Fibroblast of lung (primary cell): ENCODE measurements at places on chromosomes 2 and 18.

GRCh38 chr18:49510393-49511115 is 23.5 kb upstream of the C18orf32 start:
- peak; percentile 64 for DNase-seq

GRCh38 chr2:170814533-170815230 is 2.0 kb upstream of the GAD1 start:
- DNase-seq = no peak

GRCh38 chr2:179262077-179262660 is 2.5 kb downstream of the SESTD1 start:
- peak; percentile 22 for DNase-seq

- peak; percentile 61 for DNase-seq
Measured at GRCh38 chr2:67560771-67561456, 163.8 kb downstream of the ETAA1 start.

DNA sequence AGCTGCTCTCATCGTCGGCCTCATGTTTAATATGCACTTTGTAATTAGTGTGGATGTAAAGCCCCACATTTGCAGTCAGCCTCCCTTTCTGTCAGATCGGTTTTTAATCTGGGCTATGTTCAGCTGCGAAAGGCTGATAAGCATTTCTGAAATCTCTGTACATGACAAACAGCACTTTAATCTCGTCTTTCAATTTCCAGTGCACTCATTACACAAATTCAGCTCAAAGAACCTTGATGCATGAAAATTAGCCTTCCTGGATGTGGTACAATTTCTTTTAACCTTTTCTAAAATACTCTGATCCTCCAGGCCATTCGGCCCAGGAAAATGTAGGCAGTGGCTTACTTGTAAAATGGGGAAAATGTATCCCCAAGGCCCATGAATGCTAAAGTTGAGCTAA is 265.1 kb downstream of the RND3 start:
- DNase-seq = no peak

DNA sequence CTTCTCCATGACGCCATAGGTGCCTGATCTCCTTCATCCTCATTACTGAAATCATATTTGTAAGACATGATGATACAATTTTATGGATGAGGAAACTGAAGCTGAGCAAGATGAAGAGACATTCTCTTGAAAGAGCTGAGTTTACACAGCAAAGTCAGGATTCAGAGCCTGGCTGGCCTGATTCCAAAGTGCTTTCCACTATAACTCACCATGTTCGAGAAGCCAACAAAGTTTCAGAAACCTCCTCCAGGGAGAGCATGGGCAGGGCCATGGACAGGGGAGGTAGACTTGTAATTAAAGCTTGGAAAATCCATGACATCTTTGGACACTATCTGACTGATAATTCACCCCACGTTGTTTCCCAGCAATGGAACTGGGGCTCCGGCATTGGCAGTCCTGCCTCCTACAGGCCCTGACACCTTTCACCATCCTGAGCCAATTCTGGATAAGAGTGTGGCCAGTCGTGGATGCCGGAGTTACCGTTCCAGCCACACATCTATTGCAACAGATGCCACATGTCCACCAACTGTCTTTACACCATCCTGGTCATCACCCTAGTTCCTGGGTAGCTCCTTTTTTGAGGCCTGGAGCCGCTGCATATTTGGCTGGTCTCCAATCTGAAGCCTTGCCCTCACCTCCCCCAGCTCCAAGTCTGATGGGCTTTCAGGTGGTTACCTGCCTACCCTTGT is 85.0 kb upstream of the PPP1CB start:
- DNase-seq = no peak

DNA sequence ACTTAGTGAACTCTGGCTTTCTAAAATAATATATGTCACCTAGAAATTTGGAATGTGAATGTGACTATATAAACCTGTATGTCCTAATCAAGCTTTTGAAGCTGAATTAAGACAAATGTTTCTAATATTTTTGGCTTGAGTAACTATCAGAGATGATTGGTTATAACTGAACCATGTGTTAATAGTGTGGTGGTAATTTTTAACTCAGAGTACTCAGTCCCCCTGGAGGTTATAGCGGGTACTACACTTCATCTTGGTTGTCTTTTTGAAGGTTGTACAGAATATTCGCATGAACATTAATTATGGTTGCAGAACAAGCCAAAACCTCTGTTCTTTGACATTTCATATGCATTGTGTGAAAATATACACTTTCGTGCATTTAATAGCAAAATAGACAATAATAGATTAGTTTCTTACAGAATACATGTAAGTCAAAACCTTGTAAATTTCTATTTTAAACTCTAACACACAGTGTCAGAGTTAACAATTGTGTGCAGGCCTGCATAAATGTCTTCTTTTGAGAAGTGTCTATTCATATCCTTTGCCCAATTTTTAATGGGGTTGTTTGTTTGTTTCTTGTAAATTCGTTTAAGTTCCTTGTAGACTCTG is 86.0 kb downstream of the OSBPL6 start:
- peak; percentile 45 for DNase-seq

- DNase-seq = no peak
Measured at GRCh38 chr18:49537232-49537896, 24.5 kb upstream of the LIPG start.

DNA sequence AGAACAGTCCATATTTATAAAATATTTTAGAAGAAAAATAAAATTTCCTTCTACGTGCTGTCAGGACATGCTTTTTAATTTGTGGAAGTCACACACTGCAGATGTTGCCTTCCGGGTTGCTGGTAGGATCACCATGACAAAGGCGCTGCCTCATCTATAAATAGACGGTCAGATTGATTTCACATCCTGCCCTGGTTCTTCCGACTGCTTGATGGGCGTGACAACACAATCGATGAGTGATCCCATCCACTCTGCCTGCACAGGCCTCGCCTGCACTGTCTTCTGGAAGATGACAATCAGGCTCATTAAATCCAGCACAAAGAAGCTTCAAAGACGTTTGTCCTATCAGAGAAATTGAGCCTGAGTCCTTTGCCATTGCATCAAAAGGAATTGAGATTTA is 318.9 kb upstream of the TRIB2 start:
- no peak for DNase-seq

DNA sequence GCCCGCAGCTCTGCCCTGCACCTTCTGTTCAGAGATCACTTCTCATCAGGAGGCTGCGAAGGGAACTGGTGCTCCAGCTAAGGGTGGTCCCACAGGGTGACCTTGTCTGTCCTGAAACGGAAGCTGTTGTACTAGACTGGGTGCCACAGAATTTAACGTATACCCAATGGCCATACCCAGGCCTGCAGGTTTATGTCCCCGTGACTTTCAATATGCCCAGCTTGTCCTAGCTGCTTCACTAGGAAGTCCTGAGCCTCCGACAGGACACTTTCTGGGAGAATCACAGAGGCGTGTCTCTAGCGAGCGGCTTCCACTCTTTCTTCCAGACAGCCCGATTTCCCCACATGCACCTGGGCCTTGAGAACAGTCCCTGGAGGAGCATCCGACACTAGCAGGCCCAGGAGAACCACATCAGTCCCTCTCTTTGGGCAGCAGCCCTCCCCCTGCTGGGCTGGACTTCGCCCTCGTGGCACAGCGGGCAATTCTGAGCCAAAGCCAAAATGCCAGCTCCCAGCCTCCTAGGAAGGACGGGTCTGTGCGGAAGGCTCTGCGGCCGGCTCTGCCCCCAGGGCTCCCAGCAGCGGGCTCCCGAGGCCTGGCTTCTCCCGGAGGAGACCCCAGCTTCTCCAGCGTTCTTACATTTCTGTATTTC is 91.9 kb upstream of the OTOS start:
- no peak for DNase-seq

- DNase-seq = no peak
Measured at GRCh38 chr2:107811411-107811810, 15.3 kb upstream of the RGPD4 start.

DNA sequence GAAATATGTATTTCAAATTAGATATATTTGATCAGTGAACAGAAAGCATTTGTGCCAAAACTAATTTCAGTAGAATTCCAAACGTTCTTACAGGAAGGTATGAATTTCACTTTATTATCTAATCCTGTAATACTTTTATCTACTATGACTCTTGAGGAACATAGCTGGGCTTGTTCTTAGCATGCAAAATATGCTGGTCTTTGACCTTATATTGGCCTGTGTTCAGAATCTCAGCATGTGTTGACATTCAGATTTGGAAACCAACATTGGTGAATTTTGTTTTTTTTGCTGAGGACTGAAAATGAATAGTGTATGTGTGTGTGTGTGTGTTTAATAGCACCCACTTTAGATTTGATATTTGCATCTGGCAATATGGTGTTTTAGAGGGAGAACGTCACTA is 112.2 kb downstream of the MEIS1 start:
- DNase-seq = peak; percentile 48

DNA sequence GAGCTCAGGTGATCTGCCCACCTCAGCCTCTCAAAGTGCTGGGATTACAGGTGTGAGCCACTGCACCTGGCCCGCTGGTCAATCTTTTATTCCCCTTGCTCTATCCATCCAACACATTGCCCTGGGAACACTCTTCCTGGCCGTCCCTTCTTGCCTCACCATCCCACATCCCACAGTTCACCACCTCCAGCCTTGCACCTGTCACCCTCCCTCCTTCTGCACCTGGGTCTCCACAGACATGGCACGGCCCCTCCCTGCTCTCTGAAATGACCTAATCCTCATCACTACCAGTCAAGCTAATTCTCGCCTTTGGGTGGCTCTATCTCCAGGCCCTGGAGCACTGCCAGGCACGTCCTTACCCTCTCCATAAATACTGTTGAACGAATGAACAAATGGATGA is 116.9 kb upstream of the TEX51 start:
- DNase-seq = no peak

- DNase-seq = no peak
Measured at GRCh38 chr2:236047886-236048540, 120.2 kb downstream of the GBX2 start.

DNA sequence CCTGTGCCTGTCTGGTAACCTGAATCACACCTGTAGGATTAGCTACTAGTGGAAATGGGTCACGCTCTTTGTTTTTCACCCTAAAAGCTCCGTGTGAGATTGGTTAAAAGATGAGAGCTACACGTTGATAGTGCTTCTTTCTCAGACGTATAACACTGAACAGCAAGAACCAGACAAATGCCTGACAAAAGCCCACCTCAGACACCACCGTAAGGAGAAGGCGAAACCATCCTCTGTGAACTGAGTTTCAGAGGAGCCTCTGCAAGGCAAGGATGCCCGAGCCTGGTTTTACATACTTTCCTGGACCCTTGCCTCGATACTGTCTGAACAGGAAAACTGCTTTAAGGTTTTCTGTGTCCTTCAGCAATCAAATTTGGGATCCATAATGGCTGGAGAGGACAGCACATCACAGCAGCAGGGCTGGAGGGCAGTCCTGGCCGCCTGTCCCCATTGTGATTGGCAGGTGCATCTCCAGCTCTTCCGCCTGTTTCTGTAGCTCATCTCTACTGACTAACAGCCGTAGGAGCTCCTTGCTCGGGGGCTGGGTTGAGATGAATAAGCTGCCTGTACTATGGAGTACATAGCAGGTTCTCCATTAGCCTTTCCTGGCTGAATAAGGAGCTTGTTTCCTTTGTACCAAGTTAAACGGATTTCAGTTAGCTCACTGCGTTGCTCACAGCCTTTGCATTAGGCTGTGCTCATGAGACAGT is 155.5 kb downstream of the MYT1L start:
- DNase-seq = no peak

- DNase-seq = no peak
Measured at GRCh38 chr2:181578829-181579228, 78.1 kb downstream of the CERKL start.

DNA sequence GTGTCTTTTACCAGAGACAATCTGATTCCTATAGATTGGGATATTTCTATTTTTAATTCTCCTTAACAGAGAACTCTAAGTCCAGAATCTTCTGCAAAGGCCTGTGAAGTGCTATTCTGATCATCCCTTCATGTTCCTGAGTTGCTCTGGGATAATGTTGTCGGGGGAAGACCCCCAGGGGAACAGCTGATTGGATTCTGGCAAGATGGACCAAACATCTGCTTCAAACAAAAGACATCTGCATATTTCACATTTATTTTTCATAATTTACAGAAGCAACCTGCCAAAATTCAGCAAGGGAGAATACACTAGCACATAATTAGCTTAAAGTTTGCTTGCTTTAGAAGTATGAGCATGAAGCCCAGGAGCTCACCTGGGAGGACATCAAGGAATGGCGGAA is 116.0 kb upstream of the ETAA1 start:
- no peak for DNase-seq

DNA sequence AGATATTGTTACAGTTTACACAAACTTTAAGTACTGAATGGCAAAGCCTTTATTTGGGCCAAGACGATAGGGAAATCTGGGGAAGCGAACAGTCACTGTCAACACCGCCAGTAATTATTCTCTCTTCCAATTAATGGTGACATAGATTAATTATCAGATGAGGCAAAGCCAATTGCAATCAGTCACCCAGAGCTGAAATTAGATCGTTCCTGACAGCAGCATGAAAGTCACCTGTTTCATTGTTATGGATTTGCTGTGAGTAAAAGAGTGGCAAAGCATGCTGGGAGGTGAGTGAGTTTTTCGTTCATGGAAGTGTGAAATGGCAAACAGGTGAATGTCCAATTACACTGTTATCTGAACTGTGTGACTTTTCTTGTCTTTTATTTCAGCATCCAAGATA is 164.8 kb upstream of the KLHL14 start:
- DNase-seq = no peak

- DNase-seq = no peak
Measured at GRCh38 chr2:218360453-218360852, 3.8 kb downstream of the CATIP start.

DNA sequence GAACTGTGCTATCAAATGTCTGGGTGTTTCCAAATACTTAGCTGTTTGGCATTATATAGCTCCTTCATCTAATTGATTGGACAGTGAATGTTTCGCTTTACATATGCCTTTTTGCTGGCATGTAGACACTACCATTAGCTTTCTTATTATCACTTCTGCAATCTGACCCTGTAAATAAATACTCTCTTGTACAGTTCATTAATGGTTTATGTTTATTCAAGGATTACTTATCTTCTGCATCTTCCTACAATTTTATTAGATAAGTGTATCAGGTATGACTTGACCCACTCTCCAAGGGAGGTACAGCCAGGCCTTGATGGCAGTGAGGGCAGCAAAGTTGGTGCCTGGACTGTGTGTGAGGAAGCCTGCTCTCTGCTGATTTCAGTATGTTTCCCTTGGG is 614.1 kb upstream of the SETBP1 start:
- DNase-seq = no peak

DNA sequence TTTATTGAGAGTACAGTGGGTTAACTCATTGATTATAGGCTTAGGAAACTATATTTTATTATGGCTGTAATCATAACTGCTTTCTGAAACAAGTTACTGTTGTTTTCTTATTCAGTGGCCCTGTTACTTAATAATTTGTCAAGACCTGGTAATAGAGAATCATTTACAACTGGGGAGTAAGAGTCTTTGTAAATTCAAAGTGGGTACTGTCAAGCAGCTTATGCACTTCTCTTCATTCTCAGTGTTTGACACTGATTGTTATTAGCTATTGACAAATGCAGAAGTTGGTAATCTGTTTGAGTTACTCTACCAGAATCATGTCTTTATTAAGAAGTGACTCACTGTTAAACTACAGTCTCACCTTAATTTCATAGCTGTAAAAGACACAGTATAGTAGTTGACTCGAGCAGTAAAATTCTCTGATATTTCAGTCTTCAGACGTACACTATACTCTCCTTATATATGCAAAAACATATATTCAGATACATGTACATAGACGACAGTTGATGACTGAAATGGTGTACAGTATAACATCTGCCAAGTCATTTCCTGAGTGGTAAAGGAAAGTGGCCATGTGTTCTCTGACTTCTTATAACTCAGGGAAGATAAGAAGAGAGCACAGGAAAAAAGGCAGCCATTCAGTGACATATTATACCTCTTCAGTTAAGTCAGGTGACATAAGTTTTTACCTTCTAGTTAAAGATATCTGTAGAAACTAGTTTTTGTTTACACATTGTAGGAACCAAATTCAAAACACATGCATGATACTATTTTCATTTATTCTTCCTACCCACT is 36.0 kb upstream of the TTC27 start:
- peak; percentile 30 for DNase-seq
